ENCODE measurements at places on chromosomes 16 and 17.
A peak's percentile ranks its signal among the peaks of the same experiment; 100 is the strongest.

DNA sequence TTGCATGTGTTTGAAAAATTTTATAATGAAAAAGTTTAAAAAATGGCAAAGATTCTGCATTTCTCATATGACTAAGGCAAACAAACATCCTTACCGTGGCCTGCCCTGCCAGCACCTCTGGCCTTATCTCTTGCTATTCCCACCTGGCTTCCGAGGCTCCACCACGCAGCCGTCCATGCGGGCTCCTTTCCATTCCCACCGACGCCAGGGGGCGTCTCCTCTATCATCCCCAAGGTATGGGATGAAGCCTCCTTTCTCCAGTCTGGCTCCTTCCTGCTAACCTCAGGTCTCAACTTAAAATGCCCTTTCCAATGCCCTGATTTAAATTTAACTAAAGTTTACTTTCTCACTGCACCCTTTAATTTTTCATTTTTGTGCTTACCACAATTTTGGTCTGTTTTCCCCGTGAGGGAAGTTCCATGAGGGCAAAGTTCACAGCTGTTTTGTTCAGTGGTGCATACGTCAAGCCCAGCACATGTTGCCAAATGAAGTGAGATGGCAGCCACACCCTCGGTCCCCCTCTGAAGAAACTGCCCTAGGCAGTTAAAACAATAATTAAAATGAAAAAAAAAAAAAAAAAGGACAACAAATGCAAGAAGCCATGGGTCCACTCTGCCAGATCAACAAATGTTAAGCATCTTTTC, 13.3 kb upstream of the SDK2 start:
- DNase-seq = peak; percentile 70

- DNase-seq = peak; percentile 70
Measured at GRCh38 chr17:66673668-66674276, 161.1 kb upstream of the CACNG5 start.

DNA sequence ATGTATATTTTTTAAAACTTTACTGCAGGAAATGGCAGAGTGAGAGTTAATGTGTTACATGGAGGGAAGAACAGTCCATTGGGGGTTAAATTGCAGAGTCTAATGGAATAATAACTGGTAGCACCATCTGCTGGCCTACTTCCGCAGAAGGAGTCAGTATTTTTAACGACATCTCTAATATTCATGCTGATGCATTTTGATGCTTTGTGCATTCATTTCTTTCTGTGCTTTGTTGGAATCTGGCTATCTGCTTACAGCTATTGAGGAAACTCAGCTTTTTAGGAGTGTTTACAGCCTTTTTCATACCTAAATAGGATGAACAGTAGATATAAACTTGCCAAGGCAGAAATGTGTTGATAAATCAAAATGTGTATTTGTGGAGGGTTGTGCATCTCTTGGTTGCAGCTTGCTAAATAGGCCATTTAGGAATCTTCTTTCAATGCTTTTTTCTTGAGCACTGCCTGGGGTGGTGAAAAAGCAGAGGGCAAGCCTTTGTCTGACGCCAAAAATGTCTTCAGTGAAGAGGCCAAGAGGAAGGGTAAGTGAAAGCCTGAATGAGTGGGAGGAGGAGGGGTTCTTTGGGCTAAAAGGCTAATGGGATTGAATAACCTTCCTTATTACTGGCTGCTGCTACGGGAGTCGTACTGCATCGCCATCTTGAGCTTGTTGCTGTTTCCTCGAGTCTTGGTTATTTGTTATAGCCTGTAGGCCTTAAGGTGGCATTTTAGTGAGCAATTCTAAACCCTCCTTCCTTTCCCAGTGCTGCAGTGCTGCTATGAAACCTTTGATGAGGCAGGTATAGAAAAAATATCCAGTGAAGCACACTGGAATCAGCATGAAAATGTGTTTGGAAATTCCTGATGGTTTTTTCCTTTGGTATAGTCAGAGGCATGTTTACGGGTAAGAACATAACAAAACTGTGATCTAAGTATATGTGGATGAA, 153.3 kb downstream of the CHD9 start:
- peak; percentile 77 for DNase-seq

DNA sequence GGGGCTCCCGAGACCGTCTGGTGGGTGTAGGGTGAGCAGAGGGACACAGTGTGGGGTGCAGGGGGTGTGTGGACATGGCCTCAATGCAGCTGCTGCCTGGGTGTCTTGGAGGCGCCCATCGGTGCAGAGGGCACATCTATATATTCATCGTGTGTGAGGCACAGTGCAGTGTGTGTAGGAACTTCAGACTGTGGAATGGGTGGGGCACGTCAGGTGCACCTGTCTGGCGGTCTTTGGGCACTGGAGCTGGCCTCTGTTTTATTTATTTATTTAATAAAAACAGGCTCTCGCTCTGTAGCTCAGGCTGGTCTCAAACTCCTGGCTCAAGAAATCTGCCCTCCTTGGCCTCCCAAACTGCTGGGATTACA, 16.8 kb downstream of the LASP1 start:
- DNase-seq = no peak

DNA sequence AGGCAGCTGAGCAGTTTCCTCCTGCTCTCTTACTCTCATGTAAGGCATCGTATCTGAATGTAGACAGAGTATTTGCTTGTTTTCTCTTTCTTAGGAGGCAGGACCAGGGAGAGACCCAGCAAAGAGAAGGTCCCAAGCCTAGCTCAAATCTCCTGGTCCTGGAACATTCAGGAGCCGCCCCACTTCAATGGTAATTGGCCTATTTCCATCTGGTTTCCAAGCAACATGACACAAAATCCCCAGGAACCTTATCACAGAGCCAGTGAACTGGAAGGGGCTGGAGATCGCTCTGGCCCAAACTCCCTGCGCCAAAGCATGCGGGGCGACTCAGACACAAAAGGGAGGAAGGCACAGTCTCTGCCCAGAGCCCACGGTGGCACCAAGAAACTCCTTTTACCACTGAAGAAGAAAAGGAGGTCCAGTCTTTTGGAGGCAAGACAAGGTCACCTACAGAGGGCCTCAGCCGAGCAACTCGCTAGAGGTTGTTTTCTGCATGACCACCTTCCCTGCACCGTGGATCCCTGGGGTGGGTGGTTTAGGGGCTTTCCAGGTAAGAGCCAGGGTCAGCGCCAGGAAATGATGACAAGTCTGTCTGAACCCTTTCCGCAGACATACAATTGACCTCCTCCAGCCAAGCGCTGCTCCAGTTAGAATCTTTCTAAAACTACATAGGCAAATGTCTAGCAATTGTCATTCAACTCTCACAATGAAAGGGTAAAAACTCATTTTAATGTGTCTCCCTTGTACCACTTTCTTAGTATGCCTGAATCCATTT, 394.7 kb downstream of the SOX9 start:
- DNase-seq = peak; percentile 42

- no peak for DNase-seq
Measured at GRCh38 chr16:67526149-67526791, 2.4 kb upstream of the RIPOR1 start.

DNA sequence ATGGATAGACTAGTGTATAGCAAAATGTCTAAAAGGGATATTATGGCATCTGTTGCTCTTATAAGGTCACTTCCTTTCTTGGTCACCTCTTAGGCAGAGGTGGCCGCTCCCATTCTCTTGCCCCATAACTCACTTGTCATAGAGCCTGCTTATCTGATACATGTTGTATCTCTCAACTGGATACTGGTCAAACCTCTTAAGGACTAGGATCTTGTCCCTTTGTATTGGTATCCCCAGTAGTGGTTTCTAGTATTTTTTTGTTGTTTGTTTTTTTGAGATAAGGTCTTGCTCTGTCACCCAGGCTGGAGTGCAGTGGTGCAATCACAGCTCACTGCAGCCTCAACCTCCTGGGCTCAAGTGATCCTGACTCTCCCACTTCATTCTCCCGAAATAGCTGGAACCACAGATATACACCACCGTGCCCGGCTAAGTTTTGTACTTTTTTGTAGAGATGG, 27.0 kb downstream of the ZSWIM7 start:
- DNase-seq = no peak

- no peak for DNase-seq
Measured at GRCh38 chr16:84704253-84704652, 4.5 kb downstream of the USP10 start.

- no peak for DNase-seq
Measured at GRCh38 chr17:343211-343610, 9.4 kb downstream of the RPH3AL start.

DNA sequence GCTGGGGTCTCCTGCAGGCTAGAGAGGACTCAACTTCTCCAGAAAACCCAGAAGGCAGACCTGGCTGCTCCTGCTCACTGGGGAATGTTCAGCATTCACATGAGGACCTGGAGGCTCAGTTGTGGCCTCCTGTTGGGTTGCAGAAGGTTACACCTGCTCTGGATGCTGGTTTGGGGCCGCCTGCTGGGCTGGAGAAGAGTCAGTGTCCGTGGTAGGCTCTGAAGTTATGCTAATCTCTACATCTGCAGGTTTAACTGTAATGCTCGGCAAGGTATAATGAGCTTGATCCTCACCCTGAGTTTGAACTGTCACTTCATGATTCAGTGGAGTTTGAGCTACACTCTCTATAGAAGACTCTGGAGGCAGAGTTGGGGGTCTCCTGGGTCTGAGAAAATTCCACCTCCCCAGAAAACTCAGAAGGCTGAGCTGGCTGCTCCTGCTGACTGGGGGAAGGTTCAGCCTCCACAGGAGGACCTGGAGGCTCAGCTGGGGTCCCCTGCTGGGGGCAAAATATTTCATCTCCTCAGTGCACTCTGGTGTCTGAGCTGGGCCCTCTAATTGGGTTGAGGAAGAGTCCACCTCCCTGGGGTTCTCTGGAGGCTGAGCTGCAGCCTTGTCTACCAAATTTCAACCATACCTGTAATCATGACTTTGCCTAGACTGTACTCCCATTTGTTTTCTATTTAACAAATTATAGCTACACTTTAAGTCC, 23.5 kb downstream of the RDM1 start:
- DNase-seq = no peak

- no peak for DNase-seq
Measured at GRCh38 chr16:4702466-4702808, 9.1 kb downstream of the NUDT16L1 start.

GRCh38 chr16:2205967-2206313, 686 bp downstream of the MLST8 start:
- peak; percentile 75 for DNase-seq

GRCh38 chr17:1783834-1784611, 22.2 kb downstream of the SERPINF1 start:
- peak; percentile 78 for DNase-seq

DNA sequence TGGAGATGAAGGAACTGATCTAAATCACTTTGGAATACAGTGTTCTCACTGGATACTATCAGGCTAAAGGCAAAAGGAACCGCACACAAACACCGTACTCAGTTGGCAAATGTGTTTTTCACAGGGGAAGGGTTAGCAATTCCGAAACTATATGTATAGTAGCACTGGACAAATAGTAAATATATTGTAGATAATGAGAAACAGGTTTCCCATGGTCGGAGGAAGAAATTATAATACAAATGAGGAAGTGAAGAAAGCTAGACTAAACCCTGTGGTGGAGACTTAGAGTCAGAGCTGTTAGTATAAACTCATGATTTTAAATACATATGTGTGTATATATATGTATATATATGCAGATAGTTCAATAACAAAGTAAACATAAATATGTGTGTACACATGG, 414.1 kb upstream of the SALL1 start:
- no peak for DNase-seq

DNA sequence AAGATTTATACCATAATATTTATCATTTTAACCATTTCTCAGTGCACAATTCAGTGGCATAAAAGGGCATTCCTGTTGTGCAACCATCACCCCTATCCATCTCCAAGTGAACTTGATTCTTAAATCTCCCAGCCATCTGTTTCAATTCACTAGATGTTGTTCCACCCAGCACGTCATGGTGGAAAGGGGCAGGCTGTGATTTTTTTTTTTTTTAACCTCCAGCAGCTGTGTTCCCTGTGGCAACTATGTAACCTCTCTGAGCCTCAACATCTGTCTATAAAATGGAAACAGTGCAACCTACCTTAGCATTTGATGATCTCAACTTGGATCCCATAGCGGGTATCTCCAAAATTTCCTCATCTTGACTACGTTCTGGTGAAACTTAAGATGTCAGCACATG, 604.5 kb downstream of the WWOX start:
- DNase-seq = no peak

DNA sequence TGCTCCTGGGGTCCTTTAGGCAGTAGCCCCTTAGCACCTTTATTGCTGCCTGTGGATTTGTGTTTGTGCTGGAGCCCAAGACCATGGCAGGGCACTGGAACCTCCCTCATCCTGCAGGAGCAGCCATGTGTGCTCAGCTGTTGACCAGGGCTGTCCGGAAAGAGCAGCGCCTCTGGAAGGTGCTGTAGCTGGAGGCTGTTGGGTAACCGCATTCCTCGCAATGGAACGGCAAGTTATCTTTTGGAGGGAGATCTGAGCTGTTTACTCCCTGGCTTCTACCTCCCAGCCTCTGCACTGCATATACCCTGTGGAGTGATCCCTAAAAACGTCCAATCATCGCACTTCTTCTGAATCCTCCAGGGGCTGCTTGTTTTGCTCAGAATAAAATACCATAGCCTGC, 291.0 kb downstream of the SNX29 start:
- no peak for DNase-seq

DNA sequence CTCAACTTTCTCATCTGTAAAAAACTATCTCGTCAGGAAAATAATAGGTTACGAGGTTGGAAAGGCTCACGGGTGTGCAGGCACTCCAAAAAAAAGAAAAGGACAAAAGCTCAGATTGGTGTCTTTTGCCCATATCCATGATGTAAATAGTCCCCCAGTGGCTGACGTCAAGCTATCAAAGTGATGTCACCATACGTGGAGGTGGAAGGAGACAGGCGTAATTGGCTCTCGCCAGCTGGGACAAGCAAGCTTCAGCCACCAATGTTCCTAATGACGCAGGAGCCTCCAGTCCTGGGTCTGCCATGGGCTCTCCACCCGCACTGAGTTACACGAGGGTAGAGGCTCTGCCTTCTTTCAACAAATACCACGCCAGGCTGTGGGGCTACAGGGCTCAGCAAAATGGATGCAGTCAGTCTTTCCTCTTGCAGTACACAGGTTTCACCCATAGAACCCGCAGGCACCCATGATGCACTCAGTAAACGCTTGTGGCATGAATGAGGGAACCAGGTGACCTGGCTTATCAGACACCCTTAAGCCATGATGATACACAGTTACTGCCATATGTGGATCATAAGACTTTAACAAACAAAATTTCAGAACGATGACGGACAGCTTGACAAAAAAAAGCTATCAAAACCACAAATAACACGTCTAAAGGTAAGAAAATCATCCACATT, 50.5 kb downstream of the COTL1 start:
- no peak for DNase-seq

- DNase-seq = no peak
Measured at GRCh38 chr17:31313982-31314781, at the start of gene EVI2B. Gene EVI2B (minus strand): TSS chr17:31314054. CDS start chr17:31305609, 8,445 bp downstream.

- DNase-seq = no peak
Measured at GRCh38 chr16:85716022-85716679, 27.4 kb upstream of the GINS2 start.

DNA sequence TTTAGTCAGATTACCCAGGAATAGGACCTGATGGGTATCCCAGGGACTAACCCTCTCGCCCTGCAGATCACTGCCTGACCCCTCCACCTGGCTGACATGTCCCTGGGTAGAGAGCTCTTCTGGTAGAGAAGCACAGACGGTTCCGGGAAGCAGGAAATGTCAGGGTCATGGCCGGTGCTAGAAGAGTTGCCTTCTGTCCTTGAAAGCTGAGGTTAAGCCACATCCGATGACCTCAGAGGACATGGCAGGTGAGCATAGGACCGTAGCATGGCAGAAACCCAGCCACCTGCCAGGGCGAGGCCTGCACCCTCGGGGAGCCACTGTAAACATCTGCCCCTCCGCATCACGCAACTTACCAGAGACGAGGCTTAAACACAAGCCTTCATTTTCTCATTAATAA, 483.7 kb downstream of the SOX9 start:
- no peak for DNase-seq

GRCh38 chr17:68205808-68206720, 41.8 kb upstream of the AMZ2 start:
- peak; percentile 89 for DNase-seq
